Small intestine (tissue), 16 donors: ENCODE measurements at places on chromosomes 1 and 21. TPM values are rescaled to one million over a fixed set of nuclear protein-coding genes. Genes with fewer than 3 reads are reported as not detected.

DNA sequence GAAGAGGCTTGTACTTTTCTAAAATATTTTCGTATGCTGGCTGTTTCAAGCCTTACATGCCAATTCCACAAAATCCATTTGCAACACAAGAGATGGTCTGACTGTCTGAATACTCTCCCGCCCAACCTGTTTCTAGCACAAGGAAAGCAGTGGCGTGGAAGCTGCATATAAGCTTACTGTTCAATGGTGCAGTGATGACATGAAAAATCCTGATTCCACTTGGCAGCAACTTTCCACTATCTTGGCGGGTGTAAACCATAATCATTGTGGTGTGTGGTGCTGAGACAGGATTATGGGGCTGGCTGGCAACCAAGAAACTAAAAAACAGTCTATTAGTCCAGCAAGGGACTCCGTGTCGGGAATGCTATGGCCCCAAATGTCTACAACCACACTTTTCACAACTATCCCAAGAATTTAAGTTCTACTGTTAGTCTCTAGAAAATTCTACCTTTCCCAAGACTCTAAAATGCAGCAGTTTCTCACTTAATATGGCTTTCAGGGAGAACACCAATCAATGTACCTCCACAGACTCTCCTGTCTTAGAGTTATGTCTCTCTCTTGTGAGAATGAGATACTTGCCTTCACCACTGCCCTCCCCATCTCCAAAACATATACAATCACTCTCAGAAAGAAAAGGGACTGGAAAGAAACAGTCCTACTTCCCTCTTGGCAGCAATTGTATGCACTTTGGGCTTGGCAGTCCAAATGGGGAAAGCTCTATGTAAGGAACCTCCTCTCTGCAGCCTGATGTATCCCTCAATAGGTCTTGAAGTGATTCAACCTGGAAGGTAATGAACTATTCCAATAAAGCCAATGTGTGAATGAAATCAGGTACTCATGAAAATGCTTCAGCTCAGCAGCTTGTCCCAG lies 9.5 kb downstream of the COLGALT2 start:
- H3K27ac ChIP-seq = no peak overlapping the region
- no peak for DNase-seq
- H3K36me3 ChIP-seq = no peaks in the 10 kb centered on the region
- no peaks in the 10 kb centered on the region for H3K4me1 ChIP-seq
- H3K4me3 ChIP-seq = no peak overlapping the region

DNA sequence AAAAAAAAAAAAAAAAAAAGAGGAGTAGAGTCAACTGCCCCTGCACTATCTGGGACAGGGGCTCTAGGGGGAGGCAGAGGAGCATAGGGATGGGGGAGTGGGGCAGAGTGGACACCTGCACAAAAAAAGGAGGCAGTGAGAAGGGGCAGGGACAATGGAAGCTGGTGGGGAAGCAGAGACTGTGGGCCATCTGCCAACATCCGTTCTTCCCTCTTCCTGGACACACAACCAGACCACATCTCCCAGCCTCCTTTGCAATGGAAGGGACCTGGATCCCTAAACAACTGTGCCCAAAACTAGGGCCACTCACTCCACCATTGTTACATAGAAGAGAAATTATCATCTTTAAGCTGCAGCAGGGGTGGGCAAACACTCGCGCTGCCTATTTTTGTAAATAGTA lies 38.4 kb downstream of the NEK2 start:
- no peak overlapping the region for H3K27ac ChIP-seq
- no peak for DNase-seq
- no peaks in the 10 kb centered on the region for H3K36me3 ChIP-seq
- H3K4me1 ChIP-seq = no peaks in the 10 kb centered on the region
- H3K4me3 ChIP-seq = no peak overlapping the region

DNA sequence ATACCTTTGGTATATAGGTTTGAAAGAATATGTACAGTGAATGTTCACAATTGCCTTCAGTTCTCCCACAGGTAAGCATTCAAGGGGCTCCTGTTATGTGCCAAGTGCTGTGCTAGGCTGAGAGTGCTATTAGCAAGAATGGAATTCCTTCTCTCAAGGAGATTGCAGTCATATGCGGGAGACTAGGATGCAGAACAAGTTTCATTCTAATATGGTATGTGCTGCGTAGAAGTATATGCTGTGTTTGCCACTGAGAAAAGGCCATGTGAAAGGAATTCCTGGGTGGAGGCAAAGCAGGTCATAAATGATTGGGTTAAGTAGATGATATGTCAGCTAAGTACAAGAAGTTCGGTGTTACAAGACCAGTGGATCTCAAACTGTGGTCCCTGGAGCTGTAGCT lies 303.0 kb downstream of the GPATCH2 start:
- H3K36me3 ChIP-seq = no peaks in the 10 kb centered on the region
- no peaks in the 10 kb centered on the region for H3K27me3 ChIP-seq
- no peak for DNase-seq

- H3K27ac ChIP-seq = peak overlapping the region; percentile 75
- no peaks in the 10 kb centered on the region for H3K27me3 ChIP-seq
- no peak for DNase-seq
- peaks cover 2% of the 10 kb centered on the region for H3K4me1 ChIP-seq
- peaks cover 11% of the 10 kb centered on the region for H3K36me3 ChIP-seq
Observed at GRCh38 chr1:1908506-1908791, 6.6 kb upstream of the CALML6 start.

DNA sequence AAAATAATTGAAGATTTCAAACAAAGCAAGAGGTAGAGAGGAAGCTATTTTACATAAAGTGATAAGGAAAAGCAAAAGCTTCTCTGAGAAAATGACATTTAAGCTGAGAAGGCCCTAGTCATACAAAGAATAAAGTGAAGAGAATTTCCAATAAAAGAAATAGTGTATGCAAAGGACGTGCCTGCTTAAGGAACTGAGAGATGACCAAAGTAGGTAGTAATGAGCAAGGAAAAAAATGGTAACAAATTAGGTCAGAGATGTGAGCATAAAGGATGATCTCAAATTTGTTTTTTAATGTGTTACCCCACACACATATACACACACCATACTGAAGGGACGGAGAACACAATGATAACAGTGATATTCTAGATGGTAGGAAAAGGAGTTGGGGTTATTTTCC lies 46.4 kb downstream of the NRIP1 start:
- no peaks in the 10 kb centered on the region for H3K4me1 ChIP-seq
- no peaks in the 10 kb centered on the region for H3K27me3 ChIP-seq
- no peak overlapping the region for H3K4me3 ChIP-seq
- H3K36me3 ChIP-seq = peaks cover 1% of the 10 kb centered on the region
- H3K27ac ChIP-seq = no peak overlapping the region
- DNase-seq = no peak

- no peak for DNase-seq
- H3K27ac ChIP-seq = no peak overlapping the region
- no peak overlapping the region for H3K4me3 ChIP-seq
- no peaks in the 10 kb centered on the region for H3K27me3 ChIP-seq
- H3K36me3 ChIP-seq = no peaks in the 10 kb centered on the region
- H3K4me1 ChIP-seq = no peaks in the 10 kb centered on the region
Observed at GRCh38 chr1:210025870-210026269, 87.9 kb downstream of the SYT14 start.

DNA sequence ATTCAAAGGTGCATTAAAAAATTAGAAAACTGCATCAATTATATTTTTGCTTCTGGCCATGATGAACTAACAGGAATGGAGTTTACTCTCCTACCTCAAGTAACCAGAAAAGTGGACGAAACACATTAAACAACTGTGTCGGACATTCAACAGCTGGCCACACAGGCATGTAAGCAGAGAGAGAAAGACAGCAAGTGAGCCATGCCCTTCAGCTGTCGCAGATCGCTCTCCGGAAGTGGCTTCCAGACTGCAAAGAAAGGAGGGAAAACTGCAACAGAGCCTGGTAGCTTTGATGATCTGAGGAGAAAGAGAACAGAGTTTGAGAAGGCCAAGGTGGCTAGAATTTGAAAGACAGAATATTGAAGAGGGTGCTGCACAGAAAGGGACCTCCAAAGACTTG lies 557.2 kb downstream of the MATN1 start:
- H3K4me3 ChIP-seq = no peak overlapping the region
- no peak overlapping the region for H3K27ac ChIP-seq
- no peaks in the 10 kb centered on the region for H3K4me1 ChIP-seq
- no peaks in the 10 kb centered on the region for H3K27me3 ChIP-seq
- DNase-seq = no peak

- H3K4me3 ChIP-seq = no peak overlapping the region
- no peak overlapping the region for H3K27ac ChIP-seq
- no peaks in the 10 kb centered on the region for H3K27me3 ChIP-seq
- H3K4me1 ChIP-seq = no peaks in the 10 kb centered on the region
Observed at GRCh38 chr1:50195205-50195604, 86.5 kb downstream of the ELAVL4 start.

DNA sequence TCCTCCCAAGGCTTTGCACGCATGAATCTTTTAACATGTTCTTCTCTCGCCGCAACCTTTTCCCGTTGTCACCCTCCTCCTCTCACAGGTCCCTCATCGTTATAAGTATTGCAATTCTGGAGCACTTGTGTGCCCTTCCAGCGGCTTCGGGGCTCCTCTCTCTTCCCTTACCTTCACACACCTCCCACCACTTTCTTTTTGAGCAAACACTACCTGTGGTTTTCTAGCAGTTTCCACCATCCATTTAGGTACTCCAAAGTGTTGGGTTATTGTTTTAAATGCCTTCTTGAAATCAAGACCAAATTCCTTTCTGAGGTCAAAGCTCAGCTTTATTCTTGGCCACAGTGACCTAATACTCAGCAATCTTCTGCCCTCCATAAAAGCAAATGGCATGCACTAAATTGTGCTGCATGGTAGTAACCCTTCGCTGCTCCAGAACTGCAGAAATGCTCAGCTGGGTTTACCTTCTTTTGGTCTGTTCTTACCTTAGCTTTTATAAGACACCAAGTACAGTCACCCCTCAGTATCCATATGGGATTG lies 472.4 kb downstream of the SETD4 start:
- peak; percentile 41 for DNase-seq
- H3K4me3 ChIP-seq = no peak overlapping the region
- H3K4me1 ChIP-seq = peaks cover 3% of the 10 kb centered on the region

DNA sequence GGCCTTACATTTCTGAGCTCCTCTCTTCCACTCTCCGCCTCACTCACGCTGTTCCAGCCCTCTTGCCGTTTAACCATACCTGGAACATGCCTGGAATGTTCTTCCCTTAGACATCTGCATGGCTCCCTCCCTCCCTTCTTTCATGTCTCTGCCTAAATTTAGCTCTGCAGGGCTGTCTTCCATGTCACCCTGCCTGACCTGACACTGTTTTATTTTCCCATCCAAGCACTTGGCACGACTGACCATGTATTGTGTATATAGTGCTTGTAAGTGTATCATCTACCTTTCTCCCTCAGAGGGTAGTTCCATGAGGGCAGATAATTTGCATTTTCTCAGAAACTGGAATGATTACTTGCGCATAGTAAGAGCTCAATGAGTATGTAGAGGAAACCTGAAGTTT lies 47.3 kb downstream of the ST6GALNAC3 start:
- no peaks in the 10 kb centered on the region for H3K4me1 ChIP-seq
- no peaks in the 10 kb centered on the region for H3K36me3 ChIP-seq
- no peak overlapping the region for H3K4me3 ChIP-seq
- H3K27me3 ChIP-seq = no peaks in the 10 kb centered on the region

GRCh38 chr1:35717911-35718476 lies 690 bp downstream of the C1orf216 start:
- H3K36me3 ChIP-seq = no peaks in the 10 kb centered on the region
- peak overlapping the region; percentile 61 for H3K4me3 ChIP-seq
- no peaks in the 10 kb centered on the region for H3K27me3 ChIP-seq
- peak; percentile 22 for DNase-seq
- H3K4me1 ChIP-seq = no peaks in the 10 kb centered on the region
- H3K27ac ChIP-seq = peak overlapping the region; percentile 61

DNA sequence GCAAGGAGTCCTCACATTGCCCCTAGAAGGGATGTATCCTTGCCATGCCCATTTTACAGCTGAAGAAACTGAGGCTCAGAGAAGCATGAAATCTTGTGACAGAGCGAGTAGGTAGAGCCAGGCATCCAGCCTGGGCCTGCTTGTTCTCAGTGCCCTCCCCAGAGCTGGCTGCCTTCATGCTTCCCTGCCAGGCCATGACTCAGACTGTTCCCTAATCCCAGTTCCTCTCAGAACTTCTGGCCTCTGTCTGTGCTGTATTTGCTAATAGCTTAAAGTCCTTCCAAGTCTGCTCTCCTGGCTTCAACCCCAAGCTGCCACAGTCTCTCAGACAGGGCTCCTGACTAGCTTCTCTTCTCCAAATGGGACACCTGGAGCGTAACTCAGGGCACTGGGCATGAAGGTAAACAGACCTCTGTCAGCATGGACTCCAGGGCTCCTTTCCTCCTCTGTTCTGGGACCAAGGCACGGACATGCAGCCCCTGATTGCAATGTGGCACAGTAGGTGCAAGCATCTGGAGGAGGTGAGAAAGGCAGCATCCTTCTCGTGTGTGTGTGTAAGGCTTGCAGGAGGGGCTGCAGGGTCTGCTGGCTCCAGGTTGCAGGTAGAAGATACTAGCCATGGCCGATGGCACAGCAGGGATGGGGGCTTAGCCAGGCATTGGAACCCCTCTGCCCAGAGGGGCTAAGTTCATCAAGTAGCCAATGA lies 122.7 kb downstream of the HMGB4 start:
- H3K4me1 ChIP-seq = no peaks in the 10 kb centered on the region
- H3K4me3 ChIP-seq = no peak overlapping the region
- no peaks in the 10 kb centered on the region for H3K36me3 ChIP-seq
- DNase-seq = no peak

DNA sequence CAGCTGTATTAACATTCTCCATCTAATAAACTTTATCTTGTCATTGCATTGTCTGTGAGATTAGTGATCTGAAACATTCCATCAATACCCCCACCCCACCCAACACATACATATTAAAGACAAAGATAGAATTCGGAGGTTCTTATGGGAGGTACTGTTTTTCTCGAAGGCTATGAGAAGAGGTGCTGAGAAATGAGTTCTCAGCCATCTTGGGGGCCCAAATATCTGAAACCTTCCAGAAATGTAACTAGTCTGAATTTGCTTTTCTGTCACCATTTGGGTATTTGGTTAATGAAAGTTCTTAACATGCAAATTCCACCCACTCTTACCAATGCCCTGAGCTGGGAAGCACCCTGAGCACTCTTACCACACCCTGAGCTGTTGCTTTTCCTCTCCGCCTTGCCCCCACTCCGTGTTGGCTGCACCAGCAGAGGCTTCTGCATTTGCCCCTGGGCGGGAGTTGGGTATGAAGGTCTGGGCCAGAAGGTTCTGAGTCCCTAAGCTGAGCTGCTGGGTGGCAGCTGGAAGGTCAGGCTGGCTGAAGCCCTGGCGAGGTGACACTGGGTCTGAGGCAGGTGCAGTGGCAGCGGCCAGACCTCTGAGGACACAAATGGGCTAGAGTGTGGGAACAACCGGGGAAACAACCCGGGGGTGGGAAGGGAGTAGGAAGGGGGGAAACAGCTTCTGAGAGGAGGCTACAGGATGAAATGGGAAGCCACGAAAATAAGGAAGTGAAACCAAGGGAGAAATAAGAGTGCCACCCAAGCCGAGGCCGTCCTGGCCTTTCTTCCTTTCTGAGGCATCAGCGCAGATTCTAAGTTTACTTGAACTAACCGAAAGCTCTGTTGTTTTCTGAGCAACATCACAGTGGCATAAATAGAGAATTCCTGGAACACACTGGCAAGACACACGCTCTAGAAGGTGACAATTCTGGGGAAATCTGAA lies 26.3 kb upstream of the IER5 start:
- no peak overlapping the region for H3K27ac ChIP-seq
- H3K4me3 ChIP-seq = no peak overlapping the region
- H3K36me3 ChIP-seq = no peaks in the 10 kb centered on the region
- H3K4me1 ChIP-seq = no peaks in the 10 kb centered on the region
- no peaks in the 10 kb centered on the region for H3K27me3 ChIP-seq
- DNase-seq = no peak

Gene INSRR
- polyA plus RNA-seq = 0.04 TPM

Gene IFNLR1
- polyA plus RNA-seq = 8.1 TPM

Gene OR2T12
- polyA plus RNA-seq = not detected

Gene HTR1D
- polyA plus RNA-seq = 11.3 TPM

Gene ZNF687
- polyA plus RNA-seq = 12.3 TPM

Gene NBPF6
- 0.55 TPM for polyA plus RNA-seq
